ENCODE measurements at places on chromosomes 1 and 21.
A peak's percentile ranks its signal among the peaks of the same experiment; 100 is the strongest.

GRCh38 chr1:52111492-52111891 lies 30.4 kb upstream of the ZFYVE9 start:
- no peak for DNase-seq

- DNase-seq: no peak
Measured at GRCh38 chr1:60376196-60376595, 302.6 kb upstream of the C1orf87 start.

DNA sequence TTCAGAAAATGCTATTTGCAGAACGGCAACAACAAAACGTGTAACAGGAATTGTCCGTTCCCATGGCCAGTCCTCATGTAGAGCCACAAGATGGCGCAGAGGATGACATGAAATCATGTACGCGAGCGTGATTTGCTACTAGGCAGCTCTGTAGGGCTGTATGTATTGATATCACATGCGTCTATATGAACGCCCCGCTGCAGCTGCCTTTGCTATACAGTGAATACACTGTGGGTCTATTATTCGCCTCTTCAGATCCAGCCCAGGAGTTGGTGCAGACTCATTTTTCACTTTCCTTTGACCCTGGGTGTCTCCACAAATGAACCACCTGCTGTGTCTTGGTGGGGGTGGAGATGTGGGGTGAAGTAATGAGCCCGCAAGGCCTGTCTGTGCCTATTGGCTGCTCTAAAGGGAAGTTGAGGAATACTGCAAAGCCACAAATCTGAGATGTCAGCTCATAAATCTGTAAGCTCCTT lies 361.5 kb downstream of the KIF26B start:
- DNase-seq: no peak

GRCh38 chr1:77468949-77469710 lies 187.3 kb downstream of the AK5 start:
- DNase-seq: no peak

GRCh38 chr1:36881541-36881940 lies 152.8 kb downstream of the GRIK3 start:
- DNase-seq: no peak

- DNase-seq: no peak
Measured at GRCh38 chr1:89550995-89551394, 26.4 kb downstream of the LRRC8B start.

GRCh38 chr1:93907718-93908117 lies 1.5 kb downstream of the GCLM start:
- DNase-seq: peak; percentile 40

DNA sequence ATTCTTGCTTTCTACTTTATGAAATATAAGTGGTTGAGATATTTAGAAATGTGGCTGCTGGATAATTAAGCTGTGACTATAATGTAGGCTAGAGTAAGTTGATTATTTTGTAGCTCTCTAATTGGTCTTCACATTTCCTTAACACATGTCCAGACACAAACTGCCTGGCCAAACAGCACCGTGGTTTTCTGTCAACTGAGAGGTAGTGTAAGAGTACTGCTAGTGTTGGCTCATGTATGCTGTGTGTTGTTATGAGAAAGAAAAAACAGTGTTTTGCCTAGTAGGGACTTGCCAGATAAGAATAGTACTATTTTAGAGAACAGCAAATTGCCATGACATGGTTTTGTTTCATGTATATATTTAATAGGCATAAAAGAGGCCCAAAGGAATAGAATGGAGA lies 37.1 kb downstream of the TMED5 start:
- DNase-seq: no peak

DNA sequence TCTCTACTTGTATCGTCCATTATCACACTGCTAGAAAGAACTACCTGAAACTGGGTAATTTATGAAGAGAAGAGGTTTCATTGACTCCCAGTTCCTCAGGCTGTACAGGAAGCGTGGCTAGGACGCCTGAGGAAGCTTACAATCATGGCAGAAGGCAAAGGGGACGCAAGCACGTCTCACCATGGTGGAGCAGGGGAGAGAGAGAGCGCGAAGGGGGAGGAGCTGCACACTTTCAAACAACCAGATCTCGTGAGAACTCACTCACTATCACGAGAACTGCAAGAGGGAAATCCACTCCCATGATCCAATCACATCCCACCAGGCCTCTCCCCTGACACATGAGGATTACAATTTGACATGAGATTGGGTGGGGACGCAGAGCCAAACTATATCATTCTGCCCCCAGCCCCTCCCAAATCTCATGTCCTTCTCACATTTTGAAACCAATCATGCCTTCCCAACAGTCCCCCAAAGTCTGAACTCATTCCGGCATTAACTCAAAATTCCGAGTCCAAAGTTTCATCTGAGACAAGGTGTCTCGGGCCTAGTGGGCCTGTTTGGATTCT lies 8.0 kb downstream of the MMEL1 start:
- no peak for DNase-seq

DNA sequence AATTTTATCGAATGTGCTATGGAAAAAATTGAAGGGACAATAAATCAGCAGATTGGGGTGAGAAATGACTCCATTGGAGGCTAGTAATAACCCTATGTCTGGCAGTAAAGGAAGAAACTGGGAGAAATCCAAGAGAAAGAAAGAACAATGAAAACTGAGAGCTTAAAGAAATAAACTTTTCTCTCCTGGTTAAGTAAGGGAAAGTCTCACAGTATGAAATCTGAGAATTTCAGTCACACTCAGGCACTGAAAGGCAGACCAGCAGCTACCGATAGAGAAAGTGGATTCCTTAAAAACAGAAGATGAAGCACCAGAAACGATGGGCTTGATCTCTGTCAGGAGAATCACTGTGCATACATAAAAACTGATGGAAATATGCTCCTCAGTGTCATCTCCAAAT lies 404.2 kb downstream of the PLPP3 start:
- no peak for DNase-seq

DNA sequence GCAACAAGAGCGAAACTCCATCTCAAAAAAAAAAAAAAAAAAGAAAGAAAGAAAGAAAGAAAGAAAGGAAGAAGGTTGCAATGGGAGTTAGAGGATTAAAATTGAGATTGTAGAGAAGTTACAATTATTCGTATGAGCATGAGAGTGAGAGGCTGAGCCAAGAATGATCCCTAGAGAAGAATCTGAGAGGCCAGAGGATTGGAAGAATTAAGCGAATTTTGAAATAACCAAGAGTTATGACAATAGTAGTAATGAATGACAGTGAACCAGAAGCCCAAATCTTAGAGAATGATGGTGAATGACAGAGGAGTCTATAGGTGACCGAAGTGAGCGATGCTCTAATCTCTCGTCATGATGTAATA lies 369 bp upstream of the ZYG11B start:
- DNase-seq: no peak

- peak; percentile 58 for DNase-seq
Measured at GRCh38 chr1:82377201-82377884, 576.6 kb downstream of the ADGRL2 start.

- no peak for DNase-seq
Measured at GRCh38 chr1:115813727-115814126, 27.2 kb downstream of the NHLH2 start.

Data from skeletal muscle cell (primary cell).